ENCODE measurements at places on chromosomes 13 and 19.
A peak's percentile ranks its signal among the peaks of the same experiment; 100 is the strongest.

DNA sequence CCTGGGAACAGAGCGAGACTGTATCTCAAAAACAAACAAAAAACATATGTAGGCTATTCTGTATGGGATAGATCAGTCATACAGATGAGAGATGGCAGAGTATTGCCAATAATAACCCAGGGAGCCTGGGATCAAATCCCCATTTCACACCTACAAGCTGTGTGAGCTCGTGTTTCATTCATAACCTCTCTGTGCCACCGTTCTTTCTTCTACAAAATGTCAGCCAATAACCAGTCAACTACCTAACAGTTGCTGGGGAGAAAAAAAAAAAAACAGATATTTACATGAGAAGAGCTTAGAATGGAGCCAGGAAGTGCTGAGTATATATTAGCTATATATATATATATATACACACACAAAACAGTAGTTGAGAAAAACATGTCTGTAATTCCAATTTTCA lies 6.5 kb upstream of the IFNL2 start:
- DNase-seq, result no peak

DNA sequence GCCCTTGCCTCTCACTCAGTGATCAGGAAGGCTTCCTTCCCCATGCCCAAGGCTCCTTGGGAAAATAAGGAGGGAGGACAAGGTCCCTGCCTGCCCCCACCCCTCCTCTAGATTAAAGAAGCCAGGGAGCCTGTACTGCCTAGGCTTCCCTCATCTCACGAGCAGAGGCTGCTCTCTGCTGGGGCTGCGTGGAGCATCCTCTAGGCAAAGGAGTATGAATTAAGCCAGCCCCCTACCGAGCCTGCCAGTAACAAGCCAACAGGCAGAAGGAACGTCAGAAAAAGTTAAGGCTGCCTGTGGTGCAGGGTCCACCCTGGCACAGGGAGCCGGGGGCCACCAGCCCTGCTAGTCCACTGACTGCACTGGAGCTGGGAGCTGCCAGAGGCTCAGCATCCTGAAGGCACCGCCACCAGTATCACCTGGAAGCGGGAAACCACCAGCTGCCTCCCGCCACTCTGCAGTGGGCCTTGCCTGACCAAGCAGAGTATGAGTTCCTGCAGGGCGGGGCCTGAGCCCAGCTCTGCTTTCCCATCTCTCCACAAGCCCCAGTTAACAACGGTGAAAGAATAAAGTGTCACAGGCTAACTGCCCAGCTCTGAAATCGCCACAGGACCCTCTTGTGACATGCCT lies 6.8 kb downstream of the NAPA start:
- DNase-seq, result no peak

DNA sequence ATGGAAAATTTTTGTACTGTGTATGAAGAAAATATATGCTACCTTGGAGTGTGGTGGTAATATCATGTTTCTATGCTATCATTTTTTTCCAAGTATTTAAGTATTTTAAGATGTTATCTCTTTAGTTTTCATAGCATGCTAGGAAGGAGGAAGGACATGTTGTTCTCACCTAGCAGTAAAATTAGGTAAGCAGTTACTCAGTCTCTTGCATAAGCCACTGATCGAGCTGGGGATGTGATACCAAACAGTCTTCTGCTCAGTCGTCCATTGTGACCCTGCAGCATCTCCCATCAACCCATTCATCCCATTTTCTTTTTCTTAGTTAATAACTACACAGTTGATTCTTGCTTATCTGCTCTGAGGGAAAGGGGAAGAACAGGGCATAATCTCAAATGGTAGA lies 130.6 kb downstream of the KLF5 start:
- no peak for DNase-seq

DNA sequence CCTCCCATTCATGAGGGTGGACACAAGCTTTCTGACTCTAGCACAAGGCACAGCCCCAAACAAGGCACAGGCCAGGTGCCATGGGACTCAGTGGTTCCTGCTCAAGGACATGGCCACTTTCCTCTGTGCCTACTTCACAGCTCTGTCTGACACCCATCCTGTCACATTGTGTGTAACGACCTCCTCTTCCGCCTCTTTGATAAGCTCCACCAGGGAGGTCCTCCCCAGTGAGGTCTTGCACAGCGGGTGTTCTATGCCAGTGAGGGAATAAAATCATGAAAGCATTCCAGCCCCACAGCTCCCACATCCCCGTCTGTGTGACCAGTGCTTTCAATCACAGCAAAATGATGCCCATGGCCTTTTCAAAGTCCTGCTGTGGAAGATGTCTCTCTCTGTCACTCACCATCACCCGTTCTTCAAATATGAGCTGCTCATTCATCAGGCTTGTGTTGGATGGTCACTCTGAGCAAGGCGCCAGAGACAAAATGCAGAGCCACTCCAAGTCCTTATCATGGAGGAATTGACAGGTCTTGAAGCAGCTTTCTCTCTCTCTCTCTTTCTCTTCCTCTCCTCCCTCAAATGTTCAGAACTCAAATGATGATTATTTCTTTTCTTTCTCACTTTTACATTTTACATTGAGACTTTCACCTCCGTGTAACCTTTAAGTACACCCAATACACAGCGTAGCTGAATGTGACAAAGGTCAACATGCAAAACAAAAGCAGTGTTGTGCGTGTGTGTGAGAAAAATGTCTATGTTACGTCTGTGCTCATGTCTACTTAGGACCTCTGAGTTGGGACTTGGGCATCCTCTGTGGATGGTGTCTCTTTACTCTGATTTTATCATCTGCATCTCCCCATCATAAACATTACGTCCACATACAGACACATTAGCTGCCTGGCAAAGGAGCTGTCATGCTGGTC lies 8.0 kb upstream of the SPATA13 start:
- DNase-seq, result no peak

DNA sequence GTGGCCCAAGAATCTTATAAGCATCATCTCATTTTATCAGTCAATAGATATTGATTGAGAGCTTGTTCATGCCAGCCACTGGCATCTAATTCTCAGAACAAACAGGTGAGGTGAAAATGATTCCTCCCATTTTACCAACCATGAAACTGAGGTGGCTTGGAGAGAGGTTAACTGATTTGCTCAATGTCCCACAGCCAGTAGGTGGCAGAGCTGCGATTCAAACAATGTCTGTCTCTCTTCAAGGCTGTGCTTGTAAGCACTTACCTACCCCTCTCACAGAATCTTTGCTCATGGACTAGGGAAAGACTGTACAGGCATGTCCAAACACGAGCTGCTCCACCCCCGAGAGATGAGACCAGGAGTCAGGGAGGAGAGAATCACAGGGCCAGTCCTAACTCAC lies 21.5 kb upstream of the GSX1 start:
- peak; percentile 24 for DNase-seq

- no peak for DNase-seq
These were observed 850 bp upstream of the KLK11 start for GRCh38 chr19:51027126-51027806.

- DNase-seq, result peak; percentile 70
These were observed 9.1 kb upstream of the DPP9 start for GRCh38 chr19:4732680-4733114.

- DNase-seq, result no peak
These were observed 141.9 kb downstream of the SLC7A1 start for GRCh38 chr13:29453617-29454011.

- no peak for DNase-seq
These were observed 87.0 kb upstream of the TSHZ3 start for GRCh38 chr19:31436121-31436776.

DNA sequence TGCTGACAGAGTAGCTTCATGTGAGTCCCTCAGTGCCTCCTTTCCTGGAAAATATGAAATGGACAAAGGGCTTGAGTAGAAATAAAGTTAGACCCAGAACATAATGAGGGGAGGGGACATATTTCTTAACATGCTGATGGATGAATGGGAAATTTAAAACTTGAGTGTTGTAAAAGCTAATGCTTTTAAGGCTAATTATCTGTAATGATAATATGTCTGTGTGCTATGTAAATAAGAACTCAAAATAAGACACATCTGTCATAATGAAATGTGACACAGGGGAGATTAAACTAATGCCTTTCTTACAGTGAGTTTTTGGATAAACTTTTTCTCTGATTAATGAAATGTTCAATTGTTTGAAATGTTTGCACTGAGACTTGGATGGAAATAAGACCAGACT lies 65.8 kb upstream of the RFXAP start:
- DNase-seq, result no peak

Measured in NCI-H345 (cell line).